ENCODE measurements at places on chromosomes 1 and 21. TPM values are rescaled to one million over a fixed set of nuclear protein-coding genes. Genes with fewer than 3 reads are reported as not detected.

- DNase-seq: peak; percentile 91
Measured at GRCh38 chr21:34702341-34703170, 33.8 kb downstream of the CLIC6 start.

GRCh38 chr1:158022554-158023312 is 29.3 kb downstream of the KIRREL1 start:
- DNase-seq: no peak

The ZNF695 gene
- 0.84 TPM for total RNA-seq

The TADA1 gene
- total RNA-seq: 7.7 TPM
